ENCODE measurements at places on chromosomes 5 and 9. TPM values are rescaled to one million over a fixed set of nuclear protein-coding genes. Genes with fewer than 3 reads are reported as not detected.

GRCh38 chr5:134370871-134371833 lies at the start of gene UBE2B:
UBE2B (plus strand) TSS chr5:134371569; CDS start chr5:134371596, 27 bp downstream.
- DNase-seq: peak; percentile 100

GRCh38 chr9:128061275-128061960 lies 5.7 kb downstream of the NAIF1 start:
- DNase-seq: no peak

The CNOT8 gene
- 85.9 TPM for polyA plus RNA-seq

GRCh38 chr9:127977884-127978647 lies 2.7 kb downstream of the EEIG1 start:
- no peak for DNase-seq

DNA sequence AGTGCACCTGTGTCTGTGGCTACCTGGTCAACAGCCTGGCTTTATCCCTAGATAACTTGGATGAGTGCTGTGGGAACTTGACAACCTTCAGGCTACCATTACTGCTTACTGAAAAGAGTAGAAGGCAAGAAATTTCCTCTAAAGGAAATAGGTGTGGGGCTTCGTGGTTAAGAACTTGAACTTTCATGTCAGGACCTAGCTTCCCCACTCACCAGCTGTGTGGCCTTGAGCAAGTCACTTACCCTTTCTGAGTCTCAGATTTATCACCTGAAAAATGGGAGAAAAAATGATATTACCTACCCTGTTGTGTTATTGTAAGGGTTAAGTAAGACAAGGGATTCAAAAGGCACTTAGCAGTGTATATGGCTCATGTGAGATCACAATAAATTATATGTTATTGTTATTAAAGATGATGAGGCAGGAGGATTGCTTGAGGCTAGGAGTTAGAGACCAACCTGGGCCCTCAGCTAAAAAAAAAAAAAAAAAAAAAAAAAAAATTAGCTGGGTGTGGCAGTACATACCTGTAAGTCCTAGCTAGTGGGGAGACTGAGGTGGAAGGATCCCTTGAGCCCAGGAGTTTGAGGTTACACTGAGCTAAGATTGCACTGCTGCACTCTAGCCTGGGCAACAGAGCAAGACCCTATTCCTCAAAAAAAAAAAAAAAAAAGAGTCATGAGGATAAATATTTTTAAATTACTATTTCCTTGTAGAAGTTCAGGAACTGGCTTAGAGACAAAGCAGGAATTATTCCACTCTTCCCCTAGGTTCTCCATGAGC lies 97.0 kb upstream of the SPRY4 start:
- DNase-seq: no peak

The F2RL1 gene
- polyA plus RNA-seq: 38.4 TPM

GRCh38 chr5:127518319-127518621 lies 830 bp downstream of the PRRC1 start:
- no peak for DNase-seq

GRCh38 chr5:143758750-143759149 lies 53.2 kb upstream of the HMHB1 start:
- DNase-seq: no peak

DNA sequence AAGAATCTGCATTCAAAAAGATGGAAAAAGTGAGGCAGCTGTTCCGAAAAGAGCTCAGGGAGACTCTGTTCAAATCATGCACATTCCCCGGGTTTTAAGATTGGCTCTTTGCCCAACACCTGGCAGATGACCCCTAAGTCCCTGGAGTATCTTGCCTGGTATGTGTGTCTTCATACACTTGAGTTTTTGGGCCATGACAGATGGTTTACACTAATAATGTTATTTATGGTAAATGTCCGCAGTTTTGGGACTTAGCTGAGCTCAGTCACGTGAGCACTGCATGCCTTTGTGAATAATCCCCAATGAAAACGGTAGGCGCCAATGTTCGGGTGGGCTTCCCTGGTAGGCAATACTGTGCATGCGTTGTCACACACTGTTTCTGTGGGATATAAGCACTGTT lies 316.1 kb downstream of the PRDM9 start:
- DNase-seq: no peak

- no peak for DNase-seq
Measured at GRCh38 chr5:174737330-174737729, 12.9 kb downstream of the MSX2 start.

DNA sequence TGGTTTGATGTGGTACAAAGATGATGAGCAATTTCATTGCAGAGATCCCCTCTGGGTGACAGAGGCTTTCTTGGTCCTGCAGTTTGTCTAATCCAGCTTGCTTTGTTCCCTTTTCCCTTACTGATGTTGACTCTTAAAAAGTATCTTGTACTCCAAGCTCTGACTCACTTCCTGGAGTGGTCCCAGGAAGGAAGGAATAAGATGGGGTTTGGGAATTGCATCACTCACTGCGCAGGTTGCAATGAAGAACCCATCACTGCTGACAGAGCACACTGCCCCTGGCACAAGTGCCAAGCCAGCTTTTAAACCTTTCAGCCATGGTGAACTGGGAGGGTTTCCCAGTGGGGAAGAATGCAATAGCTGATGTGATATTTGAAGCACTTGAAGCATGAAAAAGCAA lies 662.2 kb upstream of the CTNND2 start:
- DNase-seq: no peak

GRCh38 chr9:128257086-128257825 lies 18.6 kb downstream of the GOLGA2 start:
- no peak for DNase-seq

The PCDHB10 gene
- 7.2 TPM for polyA plus RNA-seq

DNA sequence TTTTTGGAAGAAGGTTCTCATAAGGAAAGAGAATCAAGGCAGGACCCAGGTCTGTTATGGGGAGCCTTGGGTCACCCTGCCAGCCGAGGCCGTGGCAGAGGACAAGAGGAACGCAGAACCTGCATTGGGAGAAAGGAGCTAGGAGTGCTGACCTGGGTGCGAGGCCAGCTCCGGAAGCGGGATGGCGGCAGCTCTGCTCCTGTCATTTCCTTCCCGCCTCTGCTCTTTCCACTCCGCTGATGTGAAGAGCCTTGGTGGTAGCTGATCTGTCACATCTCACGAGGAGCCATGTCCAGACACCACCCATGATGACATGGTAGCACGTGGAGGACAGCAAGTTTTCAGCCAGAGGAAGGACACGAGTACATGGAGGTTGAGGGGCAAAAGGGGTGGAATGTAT lies 109.5 kb upstream of the COL5A1 start:
- no peak for DNase-seq

- no peak for DNase-seq
Measured at GRCh38 chr5:136060963-136061362, 32.2 kb downstream of the TGFBI start.

- DNase-seq: no peak
Measured at GRCh38 chr5:106543330-106543729, 1127.4 kb downstream of the EFNA5 start.

- no peak for DNase-seq
Measured at GRCh38 chr5:56464935-56465768, 232.0 kb upstream of the ANKRD55 start.

- no peak for DNase-seq
Measured at GRCh38 chr9:68523367-68523936, 17.2 kb downstream of the TMEM252 start.

The MTAP gene
- polyA plus RNA-seq: 48.1 TPM
